ENCODE measurements at places on chromosomes 16 and 17. TPM values are rescaled to one million over a fixed set of nuclear protein-coding genes. Genes with fewer than 3 reads are reported as not detected.

DNA sequence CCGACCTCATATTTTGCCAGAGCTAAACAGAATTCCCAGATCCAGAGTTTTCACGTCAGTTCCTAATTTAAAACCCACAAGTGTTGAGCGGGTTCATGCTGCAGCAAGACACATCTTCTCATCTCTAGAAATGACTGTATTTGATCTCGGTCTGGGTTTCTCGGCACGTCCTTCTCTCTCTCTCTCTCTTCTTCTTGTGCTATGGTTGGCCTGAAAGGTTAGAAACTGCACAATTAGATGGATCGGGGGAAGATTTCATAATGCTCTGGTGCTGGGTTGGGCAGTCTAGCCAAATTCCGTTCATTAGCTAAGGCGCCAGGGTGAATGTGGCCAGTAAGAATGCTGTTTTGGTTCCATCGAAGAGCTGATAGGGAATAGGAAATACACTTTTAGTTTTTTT, 158.9 kb upstream of the NOG start:
- DNase-seq: no peak

DNA sequence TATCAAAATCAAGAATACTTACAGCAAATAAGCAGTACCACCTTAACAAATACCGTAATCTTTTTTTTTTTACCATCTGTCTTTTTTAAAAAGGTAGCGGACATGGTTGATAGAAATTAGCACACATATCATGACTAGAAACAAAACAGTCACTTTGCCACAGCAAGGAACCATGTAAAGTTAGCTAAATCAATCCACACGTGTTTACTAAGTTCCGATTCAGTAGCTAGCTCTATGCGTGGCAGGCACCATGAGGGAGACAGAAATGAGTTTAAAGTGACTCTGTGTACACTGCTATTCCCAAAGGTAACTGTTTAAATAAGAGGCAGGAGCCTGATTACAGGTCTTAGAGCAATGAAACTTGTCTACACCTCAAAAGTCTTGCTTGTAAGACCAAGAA, 108.6 kb downstream of the XYLT1 start:
- DNase-seq: no peak

GRCh38 chr17:2796164-2797125, at the start of gene RAP1GAP2:
TSS of gene RAP1GAP2 (plus strand) at chr17:2796438. CDS start at chr17:2796528, 90 bp downstream.
- DNase-seq: no peak

The PYY gene
- total RNA-seq: 0.48 TPM

DNA sequence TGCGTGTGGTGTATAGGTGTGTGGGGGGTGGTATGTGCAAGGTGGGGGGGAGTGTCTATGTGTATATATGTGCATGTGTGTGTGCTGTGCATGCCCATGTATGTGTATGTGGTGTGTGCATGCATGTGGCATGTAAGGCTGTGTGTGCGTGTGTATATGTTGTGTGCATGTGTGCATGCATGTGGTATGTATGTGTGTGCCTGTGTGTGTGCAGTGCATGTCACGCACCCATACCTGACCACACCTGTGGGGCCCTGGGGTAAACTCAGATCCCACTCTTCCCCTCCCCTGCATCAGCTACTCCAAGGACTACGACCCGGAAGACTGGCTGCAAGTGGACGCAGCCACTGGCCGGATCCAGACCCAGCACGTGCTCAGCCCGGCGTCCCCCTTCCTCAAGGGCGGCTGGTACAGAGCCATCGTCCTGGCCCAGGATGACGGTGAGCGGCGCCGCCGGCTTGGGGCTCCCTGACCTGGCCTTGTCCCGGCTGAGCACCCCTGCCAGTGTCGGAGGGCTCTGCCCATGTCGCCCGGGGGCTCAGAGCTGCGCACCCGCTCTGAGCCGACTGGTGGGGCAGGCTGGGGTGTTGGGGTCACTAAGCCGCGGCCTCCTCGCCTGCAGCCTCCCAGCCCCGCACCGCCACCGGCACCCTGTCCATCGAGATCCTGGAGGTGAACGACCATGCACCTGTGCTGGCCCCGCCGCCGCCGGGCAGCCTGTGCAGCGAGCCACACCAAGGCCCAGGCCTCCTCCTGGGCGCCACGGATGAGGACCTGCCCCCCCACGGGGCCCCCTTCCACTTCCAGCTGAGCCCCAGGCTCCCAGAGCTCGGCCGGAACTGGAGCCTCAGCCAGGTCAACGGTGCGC, 9.1 kb downstream of the SLC22A31 start:
- no peak for DNase-seq

DNA sequence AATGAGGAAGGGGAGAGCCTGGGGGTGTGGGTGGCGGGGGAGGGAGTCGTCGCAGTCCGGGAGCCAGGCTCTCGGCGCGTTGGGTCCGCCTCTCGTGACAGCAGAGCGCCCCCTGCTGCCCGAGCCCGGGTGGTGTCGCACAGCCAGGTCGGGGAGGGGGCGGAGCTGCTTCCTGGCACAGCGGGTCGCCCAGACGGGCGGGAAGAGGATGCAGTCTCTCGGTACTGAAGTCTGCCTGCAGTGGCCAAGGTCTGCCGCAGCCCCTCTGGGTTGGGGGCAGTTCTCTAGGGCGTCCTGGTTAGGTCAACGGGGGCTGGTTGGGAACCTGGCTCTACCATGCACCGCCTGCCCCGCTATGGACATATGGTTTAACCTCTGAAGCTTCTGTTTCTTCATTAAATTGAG, 38.2 kb upstream of the CCDC182 start:
- no peak for DNase-seq

The WNT3 gene
- 2.0 TPM for total RNA-seq

DNA sequence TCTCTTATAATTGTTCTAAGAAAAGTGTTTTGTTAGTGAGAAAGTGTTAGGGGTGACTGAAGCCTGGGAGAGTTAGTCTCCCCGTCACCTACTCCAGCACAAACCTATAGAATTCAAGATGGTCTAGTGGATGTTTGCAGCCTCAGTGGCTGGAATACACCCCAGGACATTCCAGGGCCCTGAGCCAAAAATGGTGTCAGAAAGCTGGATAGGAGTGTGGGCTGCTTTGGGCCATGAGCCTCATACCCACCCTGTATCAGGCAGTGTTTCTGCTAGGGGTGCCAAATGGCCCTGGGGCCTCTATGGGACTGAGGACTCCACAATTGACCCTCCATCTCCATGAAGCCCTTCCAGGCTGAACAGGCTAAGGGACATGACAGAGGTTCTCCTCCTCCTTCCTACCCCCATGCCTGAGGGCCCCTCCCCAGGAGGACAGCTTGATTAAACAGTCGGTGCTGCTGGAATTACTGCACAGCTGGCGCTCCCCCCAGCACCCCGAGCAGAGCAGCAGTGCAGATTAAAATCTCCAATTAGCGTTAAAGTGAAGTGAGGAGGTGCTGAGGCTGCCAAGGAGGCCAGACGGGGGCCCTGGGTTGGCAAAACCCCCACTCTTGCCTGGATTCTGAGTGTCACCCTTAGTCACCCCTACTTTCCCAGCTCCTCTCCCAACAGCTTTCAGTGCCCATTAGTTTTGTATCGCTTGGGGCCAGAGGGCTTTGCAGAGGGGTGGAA, 59.1 kb downstream of the NEUROD2 start:
- no peak for DNase-seq

The CSH1 gene
- total RNA-seq: not detected

GRCh38 chr16:48885471-48885870, 275.5 kb upstream of the N4BP1 start:
- no peak for DNase-seq

GRCh38 chr16:11582157-11582814, 4.4 kb downstream of the LITAF start:
- DNase-seq: no peak
